ENCODE measurements at places on chromosomes 5 and 9. TPM values are rescaled to one million over a fixed set of nuclear protein-coding genes. Genes with fewer than 3 reads are reported as not detected.

Gene SPATA31C1
- not detected for total RNA-seq

Gene HMHB1
- total RNA-seq: not detected

Gene DAB2IP
- 46.0 TPM for total RNA-seq

Gene GABRA6
- not detected for total RNA-seq

Gene NFIB
- 37.2 TPM for total RNA-seq

Gene CDX1
- total RNA-seq: not detected

DNA sequence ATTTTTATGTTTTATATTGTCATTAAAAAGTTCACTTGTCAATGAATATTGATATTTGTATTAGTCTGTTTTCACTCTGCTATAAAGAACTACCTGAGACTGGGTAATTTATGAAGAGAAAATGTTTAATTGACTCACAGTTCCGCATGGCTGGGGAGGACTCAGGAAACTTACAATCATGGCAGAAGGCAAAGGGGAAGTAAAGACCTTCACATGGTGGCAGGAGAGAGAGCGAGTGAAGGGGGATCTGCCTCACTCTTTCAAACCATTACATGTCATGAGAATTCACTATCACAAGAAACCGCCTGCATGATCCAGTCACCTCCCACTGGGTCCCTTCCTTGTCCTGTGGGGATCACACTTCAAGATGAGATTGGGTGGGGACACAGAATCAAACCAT, 27.4 kb downstream of the SRD5A1 start:
- no peak for ATAC-seq

- ATAC-seq: no peak
Measured at GRCh38 chr5:78320401-78320800, 25.9 kb upstream of the AP3B1 start.

DNA sequence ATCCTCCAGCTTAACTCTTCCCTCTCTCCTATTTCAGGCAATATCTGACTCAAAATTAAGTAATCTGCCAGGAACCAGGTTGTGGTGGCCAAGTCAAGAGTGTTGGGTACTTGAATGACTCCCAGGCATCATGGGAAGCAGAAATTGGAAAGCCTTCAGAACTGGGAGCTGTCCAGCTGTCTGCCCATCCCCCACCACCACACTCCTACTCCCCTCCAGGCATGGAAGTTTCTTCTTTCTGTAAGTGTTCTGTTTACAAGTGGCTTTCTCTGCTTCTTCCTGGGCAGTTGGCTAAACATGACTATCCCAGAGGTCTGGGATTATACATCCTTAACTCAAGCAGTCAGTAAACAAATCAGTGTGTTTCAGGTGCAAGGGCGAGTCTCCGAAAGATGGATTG, 14.6 kb upstream of the PBX3 start:
- ATAC-seq: no peak

DNA sequence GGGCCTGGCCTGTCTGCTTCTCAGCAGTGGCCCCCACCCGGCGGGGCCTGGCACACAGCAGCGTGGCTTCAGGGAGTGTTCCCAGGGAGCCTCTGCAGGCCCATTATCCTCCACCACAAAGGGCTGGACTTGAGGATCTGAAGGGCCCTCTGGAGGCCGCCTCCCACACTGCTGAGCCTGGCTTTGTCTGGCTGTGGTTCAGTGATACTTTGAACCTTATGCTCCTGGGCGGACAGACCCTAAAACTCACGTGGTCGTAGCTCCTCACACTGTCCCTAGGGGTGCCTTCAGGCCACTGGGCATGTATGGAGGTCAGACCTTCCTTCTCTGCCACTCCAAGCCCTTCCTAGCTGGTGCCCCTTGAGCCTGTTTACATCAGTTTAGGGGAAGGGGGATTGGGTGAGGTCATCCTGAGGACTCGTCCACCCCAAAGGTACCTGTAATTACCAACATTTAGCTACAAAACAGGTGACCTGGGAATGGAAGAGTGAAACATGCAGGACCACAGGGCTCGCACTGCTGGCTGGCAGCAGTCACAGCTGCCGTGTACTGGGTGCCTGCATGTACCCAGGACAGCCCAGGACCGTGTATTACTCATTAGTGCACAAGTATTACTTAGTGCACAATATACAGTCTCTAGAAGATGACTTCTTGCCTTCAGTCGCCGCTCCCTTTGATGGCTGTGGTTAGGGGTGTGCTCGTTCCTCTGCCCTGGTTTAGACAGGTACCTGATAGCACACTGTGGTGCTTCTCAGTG, 8.5 kb downstream of the GRHPR start:
- no peak for ATAC-seq
